Activated CD4-positive, alpha-beta memory T cell treated with anti-CD3 and anti-CD28 coated beads for 36 hours (primary cell): ENCODE measurements at places on chromosomes 1 and 21. TPM values are rescaled to one million over a fixed set of nuclear protein-coding genes. Genes with fewer than 3 reads are reported as not detected.
A peak's percentile ranks its signal among the peaks of the same experiment; 100 is the strongest.

- DNase-seq, result no peak
Measured at GRCh38 chr21:26554365-26554764, 18.7 kb downstream of the CYYR1 start.

- no peak for DNase-seq
Measured at GRCh38 chr1:10635992-10636391, 160.5 kb downstream of the CASZ1 start.

DNA sequence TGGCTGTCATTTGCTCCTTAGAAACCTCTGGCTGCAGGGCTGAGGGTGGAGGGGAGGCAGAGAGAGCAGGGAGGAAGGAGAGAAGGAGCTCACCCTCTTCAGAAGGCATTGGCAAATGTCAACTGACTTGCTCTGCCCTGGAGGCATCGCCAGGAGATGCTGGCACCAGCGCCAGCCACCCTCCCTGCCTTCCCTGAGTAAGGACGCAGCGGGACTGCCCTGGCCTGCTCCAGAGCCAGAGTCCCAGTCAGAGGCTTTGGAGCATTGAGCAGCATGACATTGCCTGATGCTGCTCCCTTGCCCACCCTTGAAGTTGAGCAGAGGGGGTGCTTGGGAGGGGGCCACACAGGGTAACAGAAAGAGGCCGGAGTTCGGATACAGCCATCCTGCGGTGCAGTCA lies 62.3 kb downstream of the DISP3 start:
- DNase-seq, result no peak

DNA sequence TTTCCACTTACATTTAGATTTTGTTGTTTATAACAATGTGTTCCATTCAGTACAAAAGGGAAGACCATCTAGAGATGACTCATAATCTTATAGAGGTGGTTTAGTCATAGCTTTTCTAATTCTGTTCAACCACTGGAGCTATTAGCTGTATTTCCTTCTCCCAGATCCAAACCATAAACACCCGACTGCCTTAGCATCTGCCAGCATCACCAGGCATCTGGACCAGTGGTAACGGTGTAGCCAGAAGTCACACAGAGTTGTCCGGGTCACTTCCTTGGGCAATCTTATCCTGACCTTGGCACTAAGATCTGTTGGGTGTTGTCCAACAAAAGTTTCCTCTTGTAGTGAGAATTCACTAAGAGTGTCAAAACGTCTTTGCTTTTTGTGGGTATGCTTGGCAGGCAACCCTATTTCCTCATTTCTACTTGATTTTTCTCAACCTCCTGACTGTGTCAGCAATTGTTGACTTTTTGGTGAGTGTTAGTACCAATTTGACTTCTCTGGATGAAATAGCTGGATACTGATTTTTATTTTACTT lies 372.1 kb upstream of the B3GALT2 start:
- DNase-seq, result peak; percentile 20

GRCh38 chr1:119884711-119885110 lies 11.6 kb downstream of the ADAM30 start:
- no peak for DNase-seq

DNA sequence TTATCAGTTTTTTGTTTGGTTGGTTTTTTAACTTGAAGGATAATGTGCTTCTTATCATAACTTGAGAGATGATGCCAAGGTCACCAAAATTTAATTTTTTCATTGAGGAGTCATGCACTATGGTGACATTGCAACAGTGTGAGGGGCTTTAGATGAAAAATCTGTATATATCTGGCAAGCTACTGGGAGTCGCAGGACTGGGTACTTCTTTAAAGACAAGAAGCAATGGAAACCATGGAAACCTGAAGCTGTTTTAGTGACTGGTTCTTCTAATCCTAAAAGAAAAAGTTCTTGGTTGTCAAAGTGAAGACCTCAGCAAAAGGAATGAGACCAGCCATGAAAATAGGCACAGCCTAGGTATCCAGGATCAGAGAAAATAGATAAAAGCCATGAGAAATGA lies 31.1 kb downstream of the ZC3H11B start:
- no peak for DNase-seq

DNA sequence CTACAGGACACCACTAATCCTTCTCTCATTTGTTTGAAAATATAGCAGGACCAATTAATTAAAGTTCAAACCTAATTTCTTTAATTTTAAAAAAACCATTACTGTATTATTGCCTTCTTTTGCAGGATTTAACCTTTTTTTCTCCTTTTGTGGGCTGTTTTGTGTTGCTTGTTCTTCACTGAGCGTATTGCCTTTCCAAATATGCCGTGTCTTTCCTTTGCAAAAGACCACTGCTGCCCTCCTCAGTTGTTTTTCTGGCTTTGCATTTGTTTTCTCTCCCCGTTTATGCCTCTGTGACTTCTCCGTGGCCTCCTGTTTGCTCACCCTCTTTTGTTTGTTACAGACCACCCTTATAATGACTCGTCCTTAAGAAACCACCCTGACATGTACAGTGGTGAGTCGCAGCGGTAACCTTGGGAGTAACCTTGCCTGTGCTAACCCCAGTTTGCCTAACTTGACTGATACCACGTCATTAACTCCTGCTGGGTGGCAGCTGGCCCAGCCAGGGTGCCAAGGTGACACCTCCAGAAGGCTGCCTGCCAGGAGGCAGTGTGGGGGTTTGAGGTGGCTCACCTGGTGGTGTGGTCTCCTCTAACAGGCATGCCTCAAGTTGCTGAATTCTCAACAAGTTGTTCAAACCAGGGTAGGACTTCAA lies 81.1 kb upstream of the CNTN2 start:
- DNase-seq, result no peak

- DNase-seq, result peak; percentile 65
Measured at GRCh38 chr1:50333595-50333974, 89.7 kb downstream of the DMRTA2 start.

GRCh38 chr1:98849969-98850636 lies 154.6 kb downstream of the PLPPR5 start:
- no peak for DNase-seq

DNA sequence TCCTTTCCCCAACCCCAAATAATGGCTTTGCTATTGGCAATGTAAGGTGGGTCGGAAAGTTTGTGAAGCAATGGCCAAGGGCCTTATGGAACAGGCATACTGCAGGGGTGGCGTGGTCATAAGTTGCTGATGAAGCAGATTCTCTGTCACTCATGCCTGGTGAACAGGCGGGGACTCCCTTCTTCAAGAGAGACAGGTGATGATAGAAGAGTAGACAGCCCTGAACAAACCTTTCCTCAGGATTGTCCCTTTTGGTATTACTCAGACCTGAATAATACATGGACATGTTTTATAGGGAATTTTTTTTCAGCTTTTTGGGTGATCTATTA lies 12.7 kb downstream of the DDR2 start:
- DNase-seq, result no peak

GRCh38 chr1:1628754-1629429 lies 3.1 kb upstream of the MMP23B start:
- peak; percentile 64 for DNase-seq

DNA sequence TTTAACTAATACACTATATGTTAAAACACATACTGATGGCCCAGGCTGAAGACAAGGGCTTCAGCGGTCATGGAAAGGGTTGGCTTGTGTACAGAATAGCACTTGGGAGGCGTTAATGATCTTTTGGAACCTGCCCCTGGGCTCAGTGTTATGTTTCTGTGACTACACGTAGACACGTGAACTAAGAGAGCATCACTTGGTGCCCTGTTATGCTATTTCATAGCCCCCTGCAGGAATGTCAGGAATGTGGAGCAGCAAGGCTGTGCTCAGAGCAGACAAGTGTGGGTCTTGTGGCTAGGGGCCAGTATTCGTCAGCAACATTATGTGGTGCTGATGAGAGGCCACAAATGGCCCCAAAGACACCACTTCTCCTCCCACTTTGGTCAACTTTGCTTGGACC lies 132.4 kb downstream of the MAP3K21 start:
- no peak for DNase-seq

GRCh38 chr1:47582891-47583608 lies 145.2 kb downstream of the FOXD2 start:
- no peak for DNase-seq

The RHD gene
- not detected for total RNA-seq

The ERICH3 gene
- not detected for total RNA-seq

The LCE3E gene
- total RNA-seq, result not detected
